ENCODE measurements at places on chromosomes 3 and 15.

- no peak for DNase-seq
These were observed 39.1 kb upstream of the PHLDB2 start for GRCh38 chr3:111819927-111820326.

GRCh38 chr3:196175722-196176121 is 35.5 kb downstream of the ZDHHC19 start:
- no peak for DNase-seq

- no peak for DNase-seq
These were observed 209.5 kb downstream of the ZIC1 start for GRCh38 chr3:147618691-147619090.

GRCh38 chr3:186852994-186853393 is 10.5 kb downstream of the ADIPOQ start:
- DNase-seq = no peak

DNA sequence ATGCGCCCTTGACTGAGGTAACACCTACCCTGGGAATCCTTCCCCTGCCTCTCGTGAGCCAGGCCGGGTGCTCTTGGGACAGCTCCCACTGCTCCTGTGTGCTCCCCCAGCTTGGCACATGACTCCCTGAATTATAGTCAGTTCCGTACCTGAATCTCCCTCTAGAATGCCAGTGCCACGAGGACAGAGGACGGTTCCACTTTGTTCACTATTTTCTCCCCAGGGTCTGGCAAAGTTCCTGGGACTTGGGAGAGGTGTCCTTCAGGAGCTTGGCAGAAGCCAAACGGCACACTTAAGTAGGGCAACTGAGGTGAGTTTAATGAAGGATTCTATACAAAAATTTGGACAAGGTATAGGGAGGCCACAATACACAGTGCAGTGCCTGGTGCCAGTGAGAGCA is 9.8 kb downstream of the CCR5AS start:
- no peak for DNase-seq

DNA sequence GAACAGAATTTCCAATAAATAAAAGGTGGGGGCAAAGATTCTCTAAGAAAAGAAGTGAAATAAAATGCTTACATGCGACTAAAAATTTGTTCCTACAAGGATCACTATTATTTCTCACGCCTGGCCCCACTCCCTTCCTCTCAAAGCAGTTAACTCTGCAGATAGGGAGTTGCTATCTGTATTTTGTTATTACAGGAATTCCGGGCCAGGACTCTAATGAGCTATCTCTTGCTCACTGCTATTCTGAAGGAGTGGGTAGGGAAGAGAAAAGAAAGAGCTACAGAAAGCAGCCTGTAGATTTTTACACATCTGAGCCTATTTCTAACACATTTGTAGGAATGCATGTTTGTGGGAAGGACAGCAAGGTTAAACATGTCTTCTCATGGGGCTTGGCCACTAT is 140.4 kb downstream of the PCCB start:
- DNase-seq = no peak

- DNase-seq = no peak
These were observed 13.5 kb upstream of the ZFYVE19 start for GRCh38 chr15:40793216-40793989.

DNA sequence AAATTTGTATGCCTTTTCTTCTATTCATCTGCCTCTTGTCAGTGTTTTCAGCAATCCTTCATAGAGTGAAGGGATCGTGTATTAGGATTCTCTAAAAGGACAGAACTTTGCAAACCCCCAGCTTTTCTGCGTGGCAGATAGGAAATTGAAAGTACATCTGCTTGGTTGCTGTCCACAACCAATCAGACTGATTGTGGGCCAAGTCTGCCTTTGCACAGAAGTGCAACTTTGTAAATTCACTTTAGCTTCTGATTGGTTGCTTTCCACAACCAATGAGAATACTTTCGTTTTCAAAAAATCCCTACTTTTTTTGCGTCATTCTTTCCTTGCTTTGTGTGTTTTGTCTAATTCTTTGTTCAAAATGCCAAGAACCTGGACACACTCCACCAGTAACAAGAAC is 847.4 kb downstream of the FHIT start:
- DNase-seq = no peak

- no peak for DNase-seq
These were observed 205.6 kb downstream of the NECTIN3 start for GRCh38 chr3:111277226-111277625.

DNA sequence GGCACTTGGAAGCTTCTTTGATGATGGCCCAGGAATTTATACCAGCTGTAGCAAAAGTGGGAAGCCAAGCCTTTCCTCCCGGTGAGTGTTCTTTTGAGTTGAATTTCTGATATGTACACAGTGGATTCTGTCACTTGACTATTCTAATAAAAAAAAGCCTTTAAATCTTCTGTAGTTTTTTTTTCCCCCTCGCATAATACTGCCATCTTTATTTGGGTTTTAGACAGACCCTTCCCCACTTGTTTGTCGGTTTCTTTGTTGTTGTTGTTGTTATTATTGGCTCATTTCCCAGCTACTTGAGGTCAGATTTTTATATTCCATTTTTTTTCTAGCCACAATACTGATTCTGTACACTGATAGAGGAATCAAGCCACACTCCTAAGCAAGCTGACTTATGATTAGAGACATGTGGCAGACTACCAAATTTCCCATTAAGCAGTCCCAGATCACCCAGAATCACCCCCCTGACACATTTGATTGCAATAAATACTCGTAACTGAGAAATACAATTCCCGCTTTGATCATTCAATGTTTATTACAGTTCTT is 122.4 kb upstream of the IL12A start:
- no peak for DNase-seq

DNA sequence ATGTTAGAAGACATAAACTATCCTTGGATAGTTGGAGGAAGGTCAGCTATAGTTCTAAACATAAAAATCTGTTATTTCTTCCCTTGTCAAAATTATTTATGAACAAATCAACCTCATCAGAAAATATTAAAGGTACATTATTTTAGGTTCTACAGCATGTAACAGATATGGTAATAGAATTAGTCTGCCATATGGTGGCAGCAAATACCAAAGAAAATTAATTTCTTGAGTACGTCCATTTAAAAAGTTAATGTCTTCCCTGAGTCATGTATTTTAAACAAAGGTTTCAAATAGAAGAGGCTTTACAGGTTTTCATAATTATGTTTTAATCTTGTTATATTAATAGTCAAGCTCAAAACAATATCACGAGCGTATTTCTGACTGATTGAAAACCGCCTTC is 17.9 kb upstream of the ANKRD28 start:
- DNase-seq = no peak

DNA sequence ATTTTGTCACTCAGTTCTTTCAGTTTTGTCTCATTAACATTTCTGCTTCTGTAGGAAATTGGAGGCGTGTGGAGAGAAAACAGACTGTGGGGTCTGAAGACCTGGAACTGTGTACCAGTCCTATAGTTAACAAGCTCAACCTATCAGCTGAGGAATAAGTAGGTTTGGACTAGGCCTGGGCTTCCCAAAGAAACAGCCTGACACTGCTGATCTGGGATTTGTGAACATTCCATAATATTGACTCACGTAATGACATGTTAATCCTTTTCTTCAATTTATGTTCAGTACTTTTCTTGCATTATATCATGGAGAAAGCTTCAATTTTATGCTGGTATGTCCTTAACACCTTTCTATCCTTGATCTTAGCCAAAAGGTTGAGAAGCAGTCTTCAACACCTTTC is 181.6 kb upstream of the RORA start:
- DNase-seq = no peak

GRCh38 chr3:49519296-49519695 is 35.0 kb upstream of the BSN start:
- DNase-seq = peak; percentile 86

- DNase-seq = no peak
These were observed 50.9 kb downstream of the FEM1B start for GRCh38 chr15:68328443-68328842.

DNA sequence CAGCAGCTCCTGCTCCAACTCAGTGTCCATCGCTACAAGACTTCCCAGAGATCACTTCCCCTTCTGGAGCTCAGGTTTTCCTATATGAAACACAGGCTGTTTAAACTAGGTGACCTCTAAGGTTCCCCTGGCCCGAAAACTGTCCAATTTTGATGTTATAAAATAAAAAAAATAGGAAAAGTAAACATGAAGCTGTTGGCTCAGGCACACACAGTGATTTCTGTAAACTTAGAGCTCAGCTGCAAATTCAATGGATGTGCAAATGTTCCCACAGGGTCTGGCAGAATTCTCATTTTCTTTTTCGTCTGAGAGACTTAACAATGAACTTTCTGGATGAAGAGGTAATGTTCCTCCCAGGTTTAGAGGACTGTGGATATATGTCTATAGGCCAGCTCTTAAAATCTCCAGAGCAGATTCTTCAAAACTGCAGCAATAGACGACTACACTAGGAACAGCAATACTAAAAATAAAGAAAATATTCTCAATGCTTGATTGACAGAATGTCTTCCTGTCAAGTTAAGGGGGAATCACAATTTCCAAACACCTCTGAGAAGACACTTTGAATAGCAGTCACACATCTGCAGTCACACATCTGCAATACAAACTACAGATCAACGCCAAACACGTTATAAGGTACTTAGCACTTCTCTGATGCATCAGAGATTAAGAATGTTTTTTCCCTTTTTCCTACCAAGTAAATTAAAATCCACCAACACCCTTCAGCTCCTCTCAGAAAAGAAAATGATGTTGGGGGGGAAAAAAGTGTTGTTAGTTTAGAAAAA is 2.8 kb downstream of the NUP210 start:
- DNase-seq = no peak

DNA sequence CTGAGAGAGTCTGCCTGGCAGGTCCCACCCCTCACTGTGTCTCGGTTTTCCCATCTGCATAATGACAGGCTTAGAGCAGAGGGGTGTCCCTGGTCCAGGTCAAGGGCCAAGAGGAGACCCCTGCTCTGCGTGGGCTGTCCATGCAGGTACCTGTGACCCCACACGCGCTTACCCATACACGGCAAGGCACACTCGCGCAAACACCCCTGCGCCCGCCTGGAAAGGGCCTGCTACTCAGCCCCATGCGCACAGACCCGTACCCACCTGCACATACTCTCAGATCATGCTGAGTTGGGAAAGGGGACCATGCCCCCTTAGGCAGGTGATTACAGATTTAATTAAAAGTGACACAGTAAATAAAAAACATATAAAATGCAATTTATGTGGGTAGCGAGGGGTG is 23.4 kb upstream of the TMEM115 start:
- no peak for DNase-seq

- no peak for DNase-seq
These were observed 621.7 kb downstream of the ZPLD1 start for GRCh38 chr3:103056542-103056941.

- no peak for DNase-seq
These were observed 9.9 kb downstream of the CHDH start for GRCh38 chr3:53836084-53836872.

DNA sequence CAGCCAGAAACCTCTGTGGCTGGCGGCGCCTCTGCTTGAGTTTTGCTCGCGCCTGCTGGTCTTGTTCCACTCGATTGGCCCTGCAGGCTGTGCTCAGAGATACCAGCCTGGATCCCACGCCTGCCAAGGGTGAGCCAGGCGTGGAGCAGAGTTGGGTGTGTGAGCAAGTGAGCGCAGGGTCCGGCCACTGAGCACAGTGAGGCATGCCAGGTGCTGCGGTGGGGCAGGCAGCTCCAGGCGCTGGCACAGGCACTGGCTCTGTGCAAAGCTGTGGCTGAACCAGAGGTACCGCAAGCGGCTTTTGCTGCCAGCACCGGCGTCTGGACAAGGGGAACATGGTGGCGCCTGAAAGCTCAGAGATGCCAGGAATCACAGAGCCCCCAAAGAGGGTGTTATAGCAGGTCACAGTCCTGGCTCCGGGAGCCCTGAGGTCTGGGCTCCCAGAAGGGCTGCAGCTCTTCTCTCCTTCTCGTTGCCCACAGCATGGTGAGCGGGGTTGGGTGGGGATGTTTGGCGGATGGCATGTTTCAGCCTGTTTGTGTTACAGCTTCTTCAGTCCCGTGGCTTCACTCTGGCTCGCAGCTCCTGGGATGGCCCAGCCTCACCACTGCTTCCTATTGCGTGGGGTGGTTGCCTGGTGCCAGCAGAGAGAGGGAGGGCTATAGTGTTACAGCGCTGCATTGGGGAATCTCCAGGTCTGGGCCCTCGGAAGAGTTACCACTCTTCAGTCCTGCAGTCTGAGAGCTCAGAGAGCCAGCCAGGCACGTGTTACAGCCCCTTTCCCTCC is 73.9 kb downstream of the NR1D2 start:
- DNase-seq = no peak

GRCh38 chr3:36525115-36525801 is 145.0 kb downstream of the STAC start:
- no peak for DNase-seq

GRCh38 chr15:26634319-26634718 is 138.5 kb downstream of the GABRB3 start:
- no peak for DNase-seq

- no peak for DNase-seq
These were observed 65.6 kb upstream of the POLG start for GRCh38 chr15:89400116-89400781.

DNA sequence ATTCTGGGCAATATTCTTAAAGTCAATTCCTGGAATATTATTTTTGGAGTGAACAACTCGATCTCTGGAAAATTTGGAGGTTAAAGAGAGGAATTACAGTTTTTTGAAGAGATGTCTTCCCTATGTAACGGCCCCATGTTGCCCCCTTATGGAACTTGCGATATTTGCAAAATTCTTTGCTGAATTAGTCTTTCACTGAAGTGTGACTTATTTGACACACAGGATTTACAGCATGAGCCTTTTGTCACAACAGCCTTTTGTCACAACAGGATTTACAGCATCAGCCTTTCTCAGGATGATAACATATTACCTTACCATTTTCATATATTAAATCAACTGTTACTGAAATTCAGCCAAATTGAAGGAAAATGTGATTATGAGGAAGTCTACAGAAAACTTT is 37.8 kb upstream of the SPTSSB start:
- no peak for DNase-seq

DNA sequence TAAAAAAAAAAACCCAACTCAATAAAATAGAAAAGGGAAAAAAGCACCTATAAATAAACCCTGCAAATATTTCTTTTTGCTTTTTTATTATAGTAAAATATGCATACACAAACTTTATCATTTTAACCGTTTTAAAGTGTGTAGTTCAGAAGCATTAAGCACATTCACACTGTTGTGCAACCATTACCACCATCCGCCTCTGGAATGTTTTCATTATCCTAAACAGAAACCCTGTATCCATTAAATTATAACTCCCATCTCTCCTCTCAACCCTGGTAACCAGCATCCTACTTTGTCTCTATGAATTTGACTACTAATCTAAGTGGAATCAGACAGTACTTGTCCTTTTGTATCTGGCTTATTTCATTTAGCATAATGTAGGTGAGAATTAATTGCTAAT is 15.0 kb downstream of the CDCP1 start:
- no peak for DNase-seq

DNA sequence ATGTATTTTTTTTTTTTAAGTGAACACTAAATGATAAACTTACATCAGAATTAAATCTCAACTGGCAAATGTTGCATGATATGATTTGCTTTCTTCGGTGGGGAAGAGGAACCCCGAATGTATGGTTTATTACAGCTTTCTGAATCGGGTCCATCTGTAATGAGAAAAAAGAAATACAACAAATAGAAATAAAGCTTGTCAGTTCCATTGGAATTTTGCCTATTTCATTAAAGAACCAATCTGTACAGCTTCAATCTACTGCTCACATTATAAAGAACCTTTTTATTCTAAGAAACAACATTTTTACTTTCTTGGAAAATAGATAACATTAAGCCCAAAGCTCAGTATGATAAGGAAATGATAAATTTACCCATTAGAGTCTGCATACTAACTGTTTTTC is 186.5 kb downstream of the ZNF385D start:
- DNase-seq = no peak
